ENCODE measurements at places on chromosomes 5 and 9.

GRCh38 chr5:102700916-102701315 lies 54.2 kb upstream of the PAM start:
- DNase-seq, result peak; percentile 9

- DNase-seq, result peak; percentile 63
Measured at GRCh38 chr9:34957492-34958410, at the start of gene PHF24. TSS of gene PHF24 (plus strand) at chr9:34958285. CDS start at chr9:34971299, 13,014 bp downstream.

- DNase-seq, result peak; percentile 96
Measured at GRCh38 chr9:2620919-2621721, 467 bp upstream of the VLDLR start.

DNA sequence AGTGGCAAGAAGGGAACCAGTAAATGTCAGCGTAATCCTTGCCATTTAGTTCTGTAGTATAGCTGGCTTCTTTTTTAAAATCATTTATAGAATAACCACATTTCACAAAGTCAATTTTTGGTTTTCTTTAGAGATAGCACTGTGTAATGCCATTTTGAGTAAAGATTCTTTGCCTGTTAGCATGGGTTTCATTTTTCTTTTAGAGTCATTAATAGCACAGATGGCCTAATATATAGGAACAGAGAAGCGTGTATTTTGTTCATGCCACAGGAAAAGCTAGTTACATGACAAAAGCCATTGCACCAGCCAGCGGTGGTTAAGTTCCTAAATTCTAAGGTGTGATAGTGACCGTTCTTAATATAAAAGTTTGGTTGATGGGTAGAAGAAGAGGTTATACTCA lies 1363.9 kb downstream of the MAT2B start:
- no peak for DNase-seq

DNA sequence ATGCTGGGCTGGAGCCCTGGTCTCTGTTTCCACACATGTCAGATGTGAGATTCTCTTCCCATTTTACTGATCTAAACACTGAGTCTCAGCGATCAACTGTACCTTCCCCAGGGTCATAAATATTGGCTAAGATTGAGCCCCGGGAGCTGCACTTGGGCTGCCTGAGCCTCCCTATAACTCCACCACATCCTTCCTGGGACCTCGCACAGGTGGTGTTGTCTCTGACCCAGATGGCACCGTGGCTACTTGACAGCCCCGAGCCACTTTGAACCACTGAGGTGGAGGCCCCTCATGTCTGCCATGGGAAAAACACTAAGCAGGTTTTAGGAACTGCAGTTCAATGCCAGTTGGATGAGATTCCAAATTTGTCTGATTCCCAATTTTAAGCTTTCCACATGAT lies 586.5 kb downstream of the IRX1 start:
- no peak for DNase-seq

DNA sequence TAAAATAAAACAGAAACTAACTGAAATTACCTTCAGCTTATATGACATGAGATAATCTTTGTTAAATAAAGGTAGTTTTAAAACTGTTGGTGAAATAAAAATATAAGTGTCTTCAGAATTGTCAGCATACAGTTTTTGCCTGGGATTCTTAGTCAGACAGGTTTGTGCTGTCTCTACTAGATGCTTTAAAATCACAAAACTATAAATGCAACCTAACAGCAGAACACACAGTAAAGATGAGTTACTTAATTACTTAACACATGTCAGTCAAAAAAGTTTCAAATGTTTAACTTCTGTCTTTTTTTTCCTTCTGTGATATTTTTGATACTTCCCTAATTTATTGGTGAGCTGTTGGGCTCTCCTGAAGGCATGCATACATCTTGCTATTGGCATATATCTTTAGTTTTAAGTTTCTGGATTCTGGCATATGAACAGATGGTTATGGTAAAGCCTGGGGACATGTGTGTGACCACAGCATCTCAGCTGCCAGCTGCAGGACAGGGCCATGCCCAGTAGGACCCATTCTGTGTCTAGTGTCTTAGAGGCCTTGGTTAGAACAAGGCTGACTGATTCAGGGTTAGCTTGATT lies 231.1 kb upstream of the NUDT12 start:
- DNase-seq, result no peak

- DNase-seq, result no peak
Measured at GRCh38 chr5:2183154-2184025, 300.7 kb upstream of the IRX4 start.

- peak; percentile 94 for DNase-seq
Measured at GRCh38 chr5:116442095-116442534, 132.5 kb downstream of the SEMA6A start.

- peak; percentile 38 for DNase-seq
Measured at GRCh38 chr9:96859461-96860198, 5.3 kb upstream of the ZNF782 start.

- peak; percentile 88 for DNase-seq
Measured at GRCh38 chr9:38358390-38359296, 33.9 kb upstream of the ALDH1B1 start.

GRCh38 chr5:72226950-72227349 lies 93.1 kb downstream of the MRPS27 start:
- no peak for DNase-seq

DNA sequence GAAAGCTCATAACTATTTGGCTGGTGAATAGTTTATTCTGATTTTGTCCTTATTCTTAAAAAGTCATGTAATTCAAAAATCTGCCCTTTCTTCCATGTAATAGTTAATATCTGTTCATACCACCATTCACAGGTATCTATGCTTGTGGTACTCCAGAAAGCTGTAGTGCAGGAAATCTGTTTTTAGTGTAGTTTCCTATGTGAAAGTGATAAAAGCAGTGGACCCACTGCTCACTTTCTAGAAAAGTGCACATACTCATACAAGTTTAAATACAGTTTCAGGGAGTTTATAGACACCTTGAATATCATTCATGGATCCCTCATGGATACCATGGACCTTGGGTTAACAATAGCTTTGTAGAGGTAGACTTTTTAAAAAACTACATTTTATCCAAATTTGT lies 20.2 kb downstream of the PBX3 start:
- no peak for DNase-seq

GRCh38 chr9:132606066-132606465 lies 23.7 kb downstream of the BARHL1 start:
- DNase-seq, result no peak

GRCh38 chr5:143586781-143587362 lies 183.4 kb upstream of the NR3C1 start:
- DNase-seq, result peak; percentile 34

DNA sequence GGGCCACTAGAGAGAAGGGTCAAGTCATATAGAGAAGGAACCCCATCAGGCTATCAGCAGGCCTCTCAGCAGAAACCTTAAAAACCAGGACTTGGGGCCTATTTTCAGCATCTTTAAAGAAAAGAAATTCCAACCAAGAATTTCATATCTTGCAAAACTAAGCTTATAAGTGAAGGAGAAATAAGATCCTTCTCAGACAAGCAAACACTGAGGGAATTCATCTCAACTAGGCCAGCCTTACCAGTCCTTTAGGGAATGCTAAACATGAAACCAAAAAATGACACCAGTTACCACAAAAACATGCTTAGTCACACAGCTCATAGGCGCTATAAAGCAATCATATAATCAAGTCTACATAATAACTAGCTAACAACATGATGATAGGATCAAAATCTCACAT lies 407.1 kb downstream of the LRRC70 start:
- no peak for DNase-seq

- no peak for DNase-seq
Measured at GRCh38 chr5:80917631-80918030, 42.5 kb upstream of the RASGRF2 start.

- DNase-seq, result no peak
Measured at GRCh38 chr9:72290311-72290710, 74.7 kb downstream of the ZFAND5 start.

DNA sequence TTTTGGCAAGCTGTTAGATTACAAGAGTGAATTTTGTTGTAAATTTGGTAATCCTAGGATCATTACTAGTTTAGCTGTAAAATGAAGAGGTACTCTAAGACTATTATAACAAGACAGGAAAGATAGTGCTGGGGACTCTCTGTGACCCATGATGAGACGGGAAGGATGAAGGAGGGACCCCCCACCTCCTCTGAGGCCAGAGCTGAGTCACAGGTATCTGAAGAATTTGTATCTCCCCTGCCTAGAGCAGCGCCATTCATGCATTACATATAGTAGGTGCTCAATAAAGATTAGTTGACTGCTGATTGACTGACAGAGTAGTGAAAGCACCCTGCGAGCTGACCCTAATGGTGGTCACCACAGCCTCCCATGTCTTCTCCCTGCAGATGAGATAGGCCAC lies 202.8 kb downstream of the SNX18 start:
- no peak for DNase-seq

DNA sequence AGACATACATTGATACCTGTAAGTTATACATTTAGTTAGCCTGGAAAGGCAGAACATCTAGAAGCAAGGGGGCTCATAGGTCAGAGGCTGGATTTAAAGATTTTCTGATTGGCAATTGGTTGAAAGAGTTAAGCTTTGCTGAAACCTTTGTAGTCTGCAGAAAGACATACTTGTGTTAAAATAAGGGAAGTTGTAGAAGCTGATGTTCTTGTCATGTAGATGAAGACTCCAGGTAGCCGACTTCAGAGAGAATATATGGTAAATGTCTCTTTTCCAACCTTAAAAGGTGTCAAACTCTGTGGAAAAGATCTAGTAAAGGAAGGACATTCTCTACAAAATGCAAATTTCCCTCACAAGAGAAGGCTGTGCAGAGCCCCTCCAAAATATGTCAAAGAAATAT lies 62.9 kb upstream of the ADAMTS16 start:
- no peak for DNase-seq

- DNase-seq, result no peak
Measured at GRCh38 chr9:136341042-136341655, 13.8 kb downstream of the GPSM1 start.

GRCh38 chr9:93593144-93593658 lies 16.8 kb downstream of the PHF2 start:
- peak; percentile 65 for DNase-seq

- DNase-seq, result no peak
Measured at GRCh38 chr9:5854063-5854790, 21.3 kb upstream of the ERMP1 start.

DNA sequence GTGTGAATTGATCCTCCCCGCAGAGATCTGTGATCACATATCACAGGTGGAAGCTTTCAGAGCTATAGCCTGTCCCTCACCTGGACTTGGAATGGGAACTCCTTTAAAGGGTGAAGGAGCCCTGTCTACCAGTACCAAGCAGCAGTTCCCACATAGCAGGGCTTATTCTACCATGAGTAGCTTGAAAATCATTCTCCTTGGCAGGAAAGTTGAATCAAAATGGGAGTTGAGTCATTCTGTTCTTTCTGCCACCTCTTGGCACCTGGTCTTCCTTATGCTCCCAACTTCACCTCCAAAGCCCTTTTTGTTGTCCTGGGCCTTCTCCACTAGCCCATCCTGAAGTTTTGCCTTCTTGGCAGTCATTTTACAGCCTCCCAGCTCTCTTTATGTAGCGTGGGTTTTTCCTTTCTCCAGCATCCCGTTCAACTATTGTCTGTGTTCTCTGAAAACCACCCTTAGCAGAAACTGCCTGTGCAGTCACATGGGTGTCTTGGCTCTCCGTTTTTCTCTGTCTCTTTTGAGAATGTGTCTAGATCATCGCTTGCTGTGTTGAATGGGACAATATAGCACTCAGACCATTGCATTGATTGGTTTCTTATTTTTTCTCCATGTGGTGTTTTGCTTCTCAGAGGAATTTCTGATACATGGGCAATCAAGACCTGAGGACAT lies 222.2 kb downstream of the AOPEP start:
- no peak for DNase-seq

DNA sequence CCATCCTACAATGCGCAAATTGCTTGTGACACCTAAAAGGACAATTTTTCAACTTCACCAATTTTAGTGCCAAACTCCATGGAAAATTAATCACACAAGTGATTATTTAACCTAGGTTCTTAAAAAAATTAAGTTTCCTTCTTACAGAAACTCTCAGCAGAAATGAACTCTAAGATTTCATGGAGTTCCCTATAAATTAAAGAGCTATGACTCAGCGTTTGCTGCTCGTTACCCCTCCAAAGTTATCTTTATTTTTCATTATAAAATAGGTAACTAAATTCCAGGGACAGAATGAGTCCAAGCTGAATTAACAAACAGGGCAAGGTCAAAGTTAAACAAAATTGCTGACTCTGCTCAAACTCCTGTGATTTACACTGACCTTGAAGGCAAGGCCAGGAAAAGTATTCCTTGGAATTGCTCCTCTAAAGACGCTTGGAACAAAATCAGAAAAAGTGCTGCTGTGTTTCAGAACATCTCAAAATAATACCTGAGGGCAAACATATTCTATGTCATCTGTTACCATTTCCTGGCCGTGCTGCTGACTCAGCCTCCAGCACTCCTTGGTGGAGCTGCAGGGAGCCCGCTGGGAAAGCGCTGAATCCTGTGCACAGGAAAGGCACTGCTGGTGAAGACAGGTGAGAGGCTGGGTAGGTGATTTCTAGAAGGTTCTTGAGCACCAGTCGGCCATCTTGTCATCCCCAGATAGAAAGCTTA lies 2.5 kb upstream of the CMBL start:
- peak; percentile 94 for DNase-seq

GRCh38 chr9:20996809-20997208 lies 34.6 kb downstream of the HACD4 start:
- DNase-seq, result no peak

- no peak for DNase-seq
Measured at GRCh38 chr9:116316246-116316645, 162.7 kb downstream of the PAPPA start.

DNA sequence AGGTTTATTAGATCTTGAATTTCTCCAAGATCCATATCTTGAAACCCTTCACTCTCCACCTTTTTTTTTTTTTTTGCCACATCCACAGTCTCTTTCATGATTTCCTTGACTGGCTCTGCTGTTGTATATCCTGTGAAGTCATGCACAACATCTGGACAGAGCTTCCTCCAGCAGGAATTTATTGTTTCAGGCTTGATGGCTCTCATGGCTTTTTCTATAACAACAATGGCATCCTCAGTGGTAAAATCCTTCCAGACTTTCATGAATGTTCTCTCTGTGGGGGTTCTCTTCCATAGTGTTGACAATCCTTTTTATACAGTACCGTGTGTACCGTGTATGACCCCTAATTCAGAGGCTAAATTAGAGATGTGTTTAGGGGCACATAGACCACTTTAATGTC lies 24.0 kb downstream of the RANBP17 start:
- no peak for DNase-seq

GRCh38 chr9:96478829-96479371 lies 28.9 kb downstream of the HABP4 start:
- no peak for DNase-seq

DNA sequence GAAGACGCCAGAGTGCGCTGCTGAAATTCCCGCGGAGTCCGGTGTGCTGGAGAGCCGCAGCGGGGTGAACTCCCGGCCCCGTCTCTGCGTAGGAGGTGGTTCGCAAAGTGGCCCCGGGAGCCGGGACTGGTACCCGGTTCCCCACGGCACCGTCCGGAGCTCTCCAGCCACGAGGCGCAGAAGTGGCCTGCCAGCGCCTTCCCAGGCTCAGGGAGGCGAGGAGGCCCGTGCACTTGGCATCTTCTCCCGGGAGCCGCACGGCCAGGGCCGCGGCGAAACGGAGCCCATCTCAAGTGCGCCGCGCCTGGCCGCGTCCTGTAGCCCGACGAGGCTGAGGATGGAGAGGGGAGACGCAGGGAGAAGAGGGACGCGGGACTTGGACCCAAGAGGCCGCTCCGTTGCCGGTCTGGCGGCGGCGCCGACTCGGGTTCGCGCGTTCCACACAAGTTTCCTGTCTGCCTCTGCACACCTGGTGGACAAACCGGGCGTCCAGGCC lies 1.1 kb upstream of the IRX1 start:
- no peak for DNase-seq

All from NCI-H69 (cell line).